ENCODE measurements at places on chromosomes 12 and 14. TPM values are rescaled to one million over a fixed set of nuclear protein-coding genes. Genes with fewer than 3 reads are reported as not detected.
A peak's percentile ranks its signal among the peaks of the same experiment; 100 is the strongest.

ZDHHC22 gene
- 0.16 TPM for polyA plus RNA-seq

DNA sequence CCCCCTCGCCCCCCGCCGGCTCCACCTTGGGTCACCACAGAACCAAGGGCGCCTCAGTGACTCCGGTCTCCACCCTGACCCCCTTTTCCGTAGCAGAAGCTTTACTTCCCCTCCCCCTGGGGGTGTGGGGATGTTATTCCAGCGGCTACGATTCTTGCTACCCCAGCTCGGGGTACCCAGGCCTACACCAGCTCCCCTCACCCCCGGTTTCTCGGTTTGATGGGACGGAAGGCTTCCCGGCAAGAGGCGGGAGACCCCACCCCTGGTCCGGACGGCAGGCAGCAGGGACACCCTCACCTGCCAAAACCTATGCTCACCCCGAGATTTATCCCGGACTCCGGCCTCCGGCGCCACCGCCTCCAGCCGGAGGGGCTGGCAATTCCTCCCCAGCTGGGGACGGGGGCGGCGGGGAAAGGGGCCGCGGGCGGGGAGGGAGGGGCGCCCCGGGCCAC is 619 bp downstream of the RAB15 start:
- no peak for DNase-seq

- DNase-seq: peak; percentile 72
Measured at GRCh38 chr14:51780006-51780692, 80.3 kb upstream of the GNG2 start.

GRCh38 chr14:56057767-56058166 is 60.4 kb upstream of the PELI2 start:
- DNase-seq: no peak

CACNA2D4 gene
- polyA plus RNA-seq: not detected

- DNase-seq: no peak
Measured at GRCh38 chr14:78798757-78799156, 628.6 kb downstream of the NRXN3 start.

DNA sequence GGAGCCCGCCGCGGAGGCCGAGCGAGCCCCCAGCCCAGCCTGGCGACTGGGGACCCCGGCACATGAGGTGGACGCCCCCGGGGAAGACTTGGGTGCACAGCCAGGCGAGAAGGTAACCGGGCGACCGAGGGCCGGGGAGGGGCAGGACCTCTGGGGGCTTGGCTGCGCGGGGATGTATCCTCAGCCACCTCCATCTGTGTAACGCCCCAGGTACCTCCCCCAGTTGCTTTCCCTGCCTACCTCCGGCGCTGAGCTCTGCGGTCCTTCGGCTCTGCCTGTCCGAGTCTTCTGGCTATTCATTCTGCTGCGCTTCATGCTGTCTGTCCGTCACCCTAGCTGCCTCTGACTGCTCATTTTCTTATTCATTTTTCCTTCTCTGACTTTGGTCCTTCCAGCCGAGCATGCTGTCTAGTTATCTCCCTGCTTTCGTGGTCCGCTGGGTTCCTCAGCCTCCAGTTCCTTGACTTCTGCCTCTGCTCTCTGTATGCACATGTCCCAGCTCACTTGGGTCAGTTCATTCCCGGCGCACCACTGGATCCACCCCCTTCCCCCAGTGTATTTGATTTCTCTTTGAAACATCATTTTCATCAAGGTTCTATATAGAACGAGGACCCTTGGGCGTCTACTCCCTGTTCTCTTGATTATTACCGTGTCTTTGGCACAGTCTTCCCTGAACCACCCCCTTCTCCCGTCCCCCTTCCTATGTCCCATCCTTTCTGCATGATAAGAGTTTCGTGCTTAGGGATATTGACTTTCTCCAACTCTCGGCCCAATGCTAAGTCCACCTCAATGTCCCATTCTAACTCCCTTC is 612 bp downstream of the PHC1 start:
- peak; percentile 71 for DNase-seq

DNA sequence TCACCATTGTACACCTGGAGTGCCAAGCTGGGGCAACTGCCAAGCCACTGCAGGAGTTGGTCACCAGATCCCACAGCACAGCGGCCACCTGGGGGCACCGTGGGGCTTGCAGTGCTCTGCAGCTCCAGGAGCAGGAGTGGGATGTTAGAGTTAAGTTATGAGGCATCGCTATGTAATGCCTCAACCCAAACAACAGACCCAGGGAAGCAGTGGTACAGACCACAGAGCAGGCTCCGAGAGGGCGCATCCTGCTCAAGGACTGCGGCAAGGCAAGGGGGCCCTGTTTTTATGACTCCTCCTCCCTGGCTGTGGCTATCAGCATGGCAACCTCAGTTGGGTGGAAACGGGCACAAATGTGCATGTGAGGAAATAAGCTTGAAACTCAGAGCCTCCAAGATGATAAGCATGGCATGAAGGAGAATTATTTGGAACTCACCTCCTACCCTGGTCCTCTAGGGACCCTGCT is 63.1 kb downstream of the ARL6IP4 start:
- DNase-seq: peak; percentile 83

DNA sequence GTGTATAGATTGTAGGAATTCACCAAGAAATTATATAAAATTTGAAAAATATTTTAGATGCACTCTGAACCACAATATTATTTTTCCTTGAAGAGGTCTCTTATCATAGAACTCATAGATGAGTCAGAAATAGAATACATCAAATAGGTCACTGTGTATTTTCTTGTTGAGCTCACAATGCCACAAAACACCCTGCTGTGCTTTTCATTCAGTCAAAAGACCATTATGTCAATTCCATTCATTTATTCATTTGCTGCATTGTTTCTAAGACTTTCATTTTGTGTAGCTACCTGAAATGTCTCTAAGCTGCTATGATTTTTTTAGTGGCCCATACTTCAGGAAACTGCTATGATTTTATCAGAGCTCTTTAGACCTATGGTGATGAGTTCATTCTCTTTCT is 231.9 kb upstream of the AVPR1A start:
- no peak for DNase-seq

NPFF gene
- not detected for polyA plus RNA-seq

DNA sequence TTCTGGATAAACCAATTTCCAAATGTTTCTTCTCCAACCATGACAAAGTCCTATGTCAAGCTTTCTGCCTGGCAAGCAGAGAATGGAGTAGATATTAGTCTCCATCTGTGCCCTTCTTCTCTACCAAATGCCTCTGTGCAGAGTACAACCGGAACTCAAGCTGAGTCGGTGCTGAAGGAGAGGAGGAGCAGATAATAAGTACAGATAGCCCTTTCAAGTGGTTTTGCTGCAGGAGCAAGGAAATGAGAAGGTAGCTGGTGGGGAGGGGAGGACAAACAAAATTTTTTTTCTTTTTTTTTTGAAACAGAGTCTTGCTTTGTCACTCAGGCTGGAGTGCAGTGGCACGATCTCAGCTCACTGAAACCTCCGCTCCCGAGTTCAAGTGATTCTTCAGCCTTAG is 14.2 kb upstream of the HELB start:
- no peak for DNase-seq

DNA sequence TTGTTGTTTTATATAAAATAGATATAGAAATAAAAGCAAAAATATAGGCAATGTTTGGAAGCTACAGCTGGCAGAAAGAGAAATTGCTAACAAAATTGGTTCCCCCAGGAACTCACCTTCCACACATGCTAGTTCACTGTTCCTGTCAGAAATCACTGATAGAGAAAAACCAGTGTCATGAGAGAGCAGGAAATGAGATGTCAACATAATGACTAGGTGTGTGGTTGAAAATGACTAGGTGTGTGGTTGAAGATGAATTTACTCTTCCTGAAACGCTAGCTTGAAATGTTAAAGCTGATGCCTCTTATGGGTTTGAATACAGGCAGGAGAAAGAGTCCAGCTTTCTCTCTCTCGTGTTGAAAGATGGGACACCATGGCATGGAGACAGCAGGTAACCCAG is 216.3 kb downstream of the C12orf42 start:
- DNase-seq: no peak

CHGA gene
- 0.70 TPM for polyA plus RNA-seq

DNA sequence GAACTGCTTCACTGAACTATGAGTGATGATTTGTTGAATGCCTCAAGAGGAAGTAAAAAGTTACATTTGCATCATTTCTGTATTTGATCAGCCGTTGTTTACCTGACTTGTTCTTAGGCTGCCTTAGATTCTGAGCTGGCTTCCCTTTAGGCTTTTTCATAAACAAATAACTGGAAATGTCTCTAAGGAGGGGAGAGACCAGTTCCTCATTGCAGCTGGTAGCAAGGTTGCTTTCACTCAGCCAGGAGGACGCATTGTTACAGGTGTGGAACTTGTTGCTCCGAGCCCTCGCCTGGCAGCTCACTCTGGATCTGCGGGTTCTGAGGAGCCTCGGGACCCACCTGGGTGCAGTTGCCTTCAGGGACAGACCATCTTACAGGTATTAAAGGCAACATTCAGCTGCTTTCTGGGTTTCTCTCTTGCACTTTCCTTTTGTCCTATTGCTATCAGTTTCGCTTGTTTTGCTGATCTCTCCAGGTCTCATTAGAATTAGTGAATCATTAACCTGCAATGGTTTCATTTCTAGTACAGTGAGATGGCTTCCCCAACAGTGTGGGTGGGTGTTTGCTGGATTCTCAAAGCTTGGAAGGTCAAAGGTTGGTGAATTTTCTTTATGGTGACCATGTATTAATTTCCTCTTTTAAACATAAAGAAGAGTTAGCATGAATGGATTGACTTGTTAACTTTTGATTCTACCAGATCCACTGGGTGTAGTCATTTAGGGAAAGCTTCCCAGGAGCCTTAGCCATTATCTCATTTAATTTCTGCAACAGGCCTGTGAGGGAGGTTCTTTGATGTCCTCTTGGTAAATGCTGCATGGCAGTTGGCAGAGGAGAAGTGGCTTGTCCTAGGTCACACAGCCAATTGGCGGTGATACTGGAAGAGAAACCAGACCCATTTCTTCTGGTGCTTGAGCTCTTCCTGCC is at the start of gene PLEKHG7:
Gene PLEKHG7, plus strand, starts transcription at position 236 of the 926 bp plus-strand sequence. CDS start 3,643 bp downstream, outside the sequence.
- no peak for DNase-seq

DNA sequence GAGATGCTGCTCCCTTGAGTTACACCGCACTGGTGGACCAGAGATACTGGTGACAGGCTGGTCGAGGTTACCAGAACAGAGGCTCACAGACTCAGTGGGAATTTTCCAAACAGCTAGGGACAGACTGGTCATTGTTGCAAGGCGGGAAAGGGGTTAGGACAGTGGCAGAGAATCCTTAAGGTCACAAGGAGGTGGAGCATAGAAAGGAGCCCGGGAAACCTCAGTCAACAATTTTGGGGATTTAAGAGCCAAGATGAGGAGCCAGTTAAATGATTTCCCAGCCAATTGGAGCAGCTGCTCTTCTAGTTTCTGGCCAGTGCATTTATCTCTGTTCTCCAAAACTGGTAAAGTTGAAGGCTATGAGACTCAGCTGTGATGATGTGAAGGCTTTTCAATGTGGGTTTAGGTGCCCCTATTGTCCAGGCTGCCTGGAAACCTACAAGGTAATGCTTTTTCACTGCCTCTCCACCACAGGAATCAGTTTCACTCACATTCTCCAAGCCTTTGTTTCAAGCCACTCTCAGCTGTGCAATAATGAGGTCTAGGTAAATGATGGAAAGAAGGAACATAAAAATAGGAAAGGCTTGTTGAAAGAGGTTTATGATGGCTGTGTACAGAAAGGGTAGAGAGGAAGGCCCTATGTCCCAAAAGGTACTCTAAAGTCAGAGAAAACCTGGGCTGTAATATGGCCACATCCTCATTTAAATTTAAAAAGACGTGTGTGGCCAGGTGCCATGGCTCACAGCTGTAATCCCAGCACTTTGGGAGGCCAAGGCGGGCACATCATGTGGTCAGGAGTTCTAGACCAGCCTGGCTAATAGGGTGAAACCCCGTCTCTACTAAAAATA is 7.0 kb upstream of the TNS2 start:
- DNase-seq: no peak

- DNase-seq: no peak
Measured at GRCh38 chr12:16604596-16605252, 1.2 kb downstream of the LMO3 start.

DNA sequence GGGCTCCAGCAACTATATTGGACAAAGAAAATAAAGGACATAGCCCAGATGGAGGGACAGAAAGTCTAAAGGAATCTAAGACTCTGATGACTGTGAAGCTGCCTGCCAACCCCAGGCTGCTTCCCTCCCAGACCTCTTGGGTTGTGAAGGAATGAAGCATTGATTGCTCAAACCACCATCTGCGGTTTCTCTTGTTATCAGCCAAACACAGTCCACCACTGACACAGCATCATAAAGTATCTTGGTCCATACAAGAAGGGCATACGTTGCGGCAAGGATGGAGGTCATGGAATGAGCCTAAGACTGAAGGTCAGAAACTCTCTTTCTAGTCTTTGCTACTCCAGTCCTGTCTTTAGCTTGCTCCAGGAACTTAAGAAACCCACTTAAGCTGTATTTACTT is 58.5 kb upstream of the PLXNC1 start:
- DNase-seq: no peak

DNA sequence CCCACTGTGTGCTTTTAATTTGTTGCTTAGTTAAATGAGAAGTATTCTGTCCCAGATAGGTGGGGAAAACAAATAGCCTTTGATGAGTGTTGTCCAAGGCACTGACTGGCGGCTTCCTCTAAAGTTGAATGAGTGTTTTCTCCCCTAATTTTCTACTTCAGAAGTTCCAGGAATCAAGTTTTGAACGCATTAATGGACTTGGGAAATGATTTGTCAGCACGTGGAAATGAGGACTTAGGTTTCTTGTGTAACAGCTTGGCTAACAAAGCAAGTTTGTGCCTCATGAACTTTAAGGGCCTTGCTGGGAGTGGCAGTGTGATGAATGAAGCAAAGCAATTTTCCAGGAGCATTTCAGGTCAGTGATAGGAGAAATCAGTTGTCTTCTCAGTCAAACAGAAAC is 56.9 kb downstream of the LIN52 start:
- DNase-seq: no peak

GRCh38 chr12:131988054-131988796 is 38.5 kb downstream of the EP400 start:
- no peak for DNase-seq

DNA sequence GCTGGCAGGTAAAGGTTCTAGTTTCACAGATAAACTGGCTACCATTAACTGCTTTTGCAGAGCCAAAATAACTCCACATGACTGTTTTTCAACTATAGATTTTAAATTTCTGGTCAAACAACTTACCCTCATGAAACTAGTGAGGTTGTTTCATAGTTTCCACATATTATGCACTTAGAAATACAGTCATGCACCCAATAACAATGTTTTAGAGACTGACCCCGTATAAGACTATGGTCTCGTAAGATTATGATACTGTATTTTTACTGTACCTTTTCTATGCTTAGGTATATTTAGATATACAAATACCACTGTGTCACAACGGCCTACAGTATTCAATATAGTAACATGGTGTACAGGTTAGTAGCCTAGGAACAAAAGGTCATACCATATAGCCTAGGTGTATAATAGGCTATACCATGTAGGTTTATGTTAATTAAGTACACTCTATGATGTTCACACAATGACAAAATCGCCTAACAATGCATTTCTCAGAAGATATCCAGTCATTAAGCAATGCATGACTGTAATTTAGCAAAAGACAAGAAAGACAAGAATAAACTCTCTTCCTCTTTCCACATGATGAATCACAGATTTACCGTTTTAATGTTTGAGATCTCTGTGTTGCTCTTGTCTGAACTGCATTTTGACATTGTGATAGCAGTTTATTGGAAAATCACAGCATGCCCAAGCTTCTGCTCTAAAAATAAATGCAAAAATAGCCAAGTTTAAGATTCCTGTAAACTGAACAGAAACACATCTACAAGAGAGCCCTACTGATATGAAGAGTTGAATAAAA is 17.1 kb downstream of the DICER1 start:
- no peak for DNase-seq
